ENCODE measurements at places on chromosomes 1 and 21.

DNA sequence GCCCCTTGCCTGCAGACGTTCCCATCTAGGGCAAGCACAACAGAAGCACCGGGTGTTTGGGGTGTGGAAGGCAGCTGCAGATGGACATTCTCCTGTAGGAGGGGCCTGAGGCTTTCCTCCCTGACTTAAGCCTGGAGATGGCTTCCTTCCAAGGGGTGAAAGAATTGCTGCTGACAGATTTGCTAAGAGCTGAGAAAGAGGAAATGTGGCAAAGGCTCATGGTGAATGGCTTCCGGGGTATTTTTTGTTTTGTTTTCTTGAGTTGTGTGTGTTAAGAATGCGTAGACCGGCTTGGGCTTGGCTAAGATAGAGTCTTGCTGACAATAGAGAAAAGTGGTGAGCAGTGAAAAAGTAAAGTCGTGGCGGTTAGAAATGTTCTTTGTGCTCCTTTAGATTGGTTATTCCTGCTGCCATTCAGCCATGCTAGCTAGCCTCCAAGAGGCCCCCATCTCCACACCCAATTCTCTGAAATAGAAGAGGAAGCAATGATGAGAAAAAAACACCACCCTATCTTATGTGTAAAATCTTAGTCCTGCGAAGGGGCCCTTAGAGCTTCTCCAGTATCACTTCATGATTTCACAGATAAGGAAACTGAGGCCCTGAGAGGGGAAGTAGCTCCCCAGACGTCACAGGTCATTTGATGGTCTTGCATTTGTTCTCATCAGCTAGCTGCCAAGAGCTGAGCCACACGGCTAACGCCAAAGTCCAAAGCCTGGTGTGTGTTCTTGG, 36.9 kb downstream of the EIF2D start:
- DNase-seq = no peak

- no peak for DNase-seq
These were observed 47.2 kb downstream of the SLC66A1 start for GRCh38 chr1:19359357-19359756.

- DNase-seq = no peak
These were observed 169.1 kb downstream of the NTNG1 start for GRCh38 chr1:107309962-107310361.

DNA sequence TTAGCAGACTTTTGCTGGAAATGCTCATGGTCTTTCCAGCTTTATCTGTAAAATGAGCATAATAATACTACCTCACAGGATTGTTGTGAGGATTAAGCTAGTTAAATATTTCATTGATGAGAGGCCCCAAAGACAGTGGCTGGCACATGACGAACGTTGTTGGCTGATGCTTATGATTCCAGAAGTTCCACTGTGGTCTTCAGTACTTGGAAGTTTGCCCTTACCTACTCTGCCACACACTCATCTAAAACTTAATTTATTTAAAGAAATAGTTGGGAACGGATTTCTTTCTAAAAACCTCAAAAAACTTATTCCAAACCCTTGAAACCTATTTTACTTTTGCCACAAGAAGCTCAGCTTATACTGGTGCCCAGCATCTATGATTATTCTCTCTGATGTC, 170.7 kb downstream of the DHRS3 start:
- DNase-seq = no peak

- DNase-seq = no peak
These were observed 34.8 kb downstream of the LIN9 start for GRCh38 chr1:226274138-226274537.

- no peak for DNase-seq
These were observed 159.0 kb upstream of the COL6A1 start for GRCh38 chr21:45822429-45823099.

GRCh38 chr1:153572569-153573015, 6.9 kb upstream of the S100A2 start:
- peak; percentile 74 for DNase-seq

DNA sequence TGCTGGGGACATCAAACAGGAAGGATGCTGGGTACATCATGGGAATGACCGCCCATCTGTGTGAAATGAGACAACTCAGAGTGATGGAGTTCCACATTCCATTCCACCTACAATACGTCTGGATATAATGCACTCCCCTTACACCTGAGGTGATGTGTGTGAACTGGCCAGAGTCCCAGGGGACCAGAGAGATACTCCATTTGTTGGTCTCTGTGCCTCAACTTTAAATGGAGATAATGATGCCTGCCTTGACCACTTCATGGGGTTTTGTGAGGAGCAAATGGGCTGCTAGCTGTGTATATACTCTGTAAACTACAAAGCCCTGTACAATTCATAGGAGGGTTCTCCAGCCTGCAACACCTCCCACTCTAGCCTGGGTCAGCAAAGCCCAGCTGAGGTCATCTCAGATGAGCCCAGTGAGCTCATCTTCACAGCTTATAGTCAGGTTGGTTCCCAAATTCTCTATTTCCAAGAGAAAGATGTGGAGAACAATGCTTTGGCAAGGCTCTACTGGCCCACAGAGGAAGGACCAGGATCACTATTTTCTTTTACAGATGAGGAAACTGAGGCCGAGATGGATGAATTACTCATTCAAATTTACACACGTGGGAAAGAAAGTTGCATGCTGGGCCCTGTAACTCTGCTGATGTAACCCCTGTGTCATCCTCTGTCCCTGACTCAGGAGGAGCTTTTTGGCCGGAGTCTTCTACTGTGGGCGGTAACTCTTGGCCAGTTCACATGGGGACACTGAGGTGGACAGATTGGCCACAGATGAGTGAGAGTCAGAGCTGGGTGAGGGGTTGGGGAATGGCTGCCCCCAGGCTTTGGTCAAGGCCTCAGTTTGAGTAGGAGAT, 105.6 kb upstream of the GCLM start:
- no peak for DNase-seq

DNA sequence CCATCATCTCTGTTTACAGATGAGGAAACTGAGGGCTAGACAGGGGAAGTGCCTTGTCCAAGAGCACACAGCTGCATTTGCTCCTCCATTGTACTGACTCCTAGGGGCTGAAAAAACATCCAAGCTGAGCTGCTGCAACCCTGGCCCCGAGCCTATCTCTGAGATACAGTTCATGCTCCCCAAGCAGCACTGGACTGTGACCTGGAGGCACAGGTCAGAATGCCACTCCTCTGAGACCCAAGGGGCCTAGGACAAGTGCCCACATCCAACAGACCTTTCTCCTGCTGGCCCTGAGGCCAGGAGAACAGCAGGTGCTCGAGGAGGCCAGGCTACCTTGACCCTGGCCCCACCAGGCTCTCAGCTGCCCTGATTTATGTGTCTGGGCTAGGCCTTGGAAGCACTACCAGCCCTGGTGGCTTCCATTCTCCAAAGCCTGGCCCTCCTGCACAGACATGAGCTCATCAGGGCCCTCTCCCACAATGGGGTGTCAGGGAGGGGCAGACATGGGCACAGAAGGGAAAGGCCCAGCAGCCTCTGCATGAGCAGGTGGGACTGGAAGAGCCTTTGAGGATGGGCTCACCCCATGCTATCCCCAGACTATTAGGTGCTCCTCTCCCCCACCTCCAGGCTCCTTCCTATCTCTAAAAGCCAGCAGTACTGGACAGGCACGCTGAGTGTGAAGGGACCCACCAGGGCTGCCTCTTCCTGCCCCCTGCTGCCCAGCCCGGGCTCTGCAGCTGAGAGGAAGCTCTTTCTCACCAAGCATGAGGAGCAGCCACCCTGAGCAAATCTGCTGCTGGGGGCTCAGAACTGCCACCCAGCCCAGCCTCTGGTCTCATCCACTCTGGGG, 18.8 kb downstream of the ADGRB2 start:
- peak; percentile 31 for DNase-seq

GRCh38 chr1:50378770-50379169, 44.5 kb downstream of the DMRTA2 start:
- DNase-seq = no peak

DNA sequence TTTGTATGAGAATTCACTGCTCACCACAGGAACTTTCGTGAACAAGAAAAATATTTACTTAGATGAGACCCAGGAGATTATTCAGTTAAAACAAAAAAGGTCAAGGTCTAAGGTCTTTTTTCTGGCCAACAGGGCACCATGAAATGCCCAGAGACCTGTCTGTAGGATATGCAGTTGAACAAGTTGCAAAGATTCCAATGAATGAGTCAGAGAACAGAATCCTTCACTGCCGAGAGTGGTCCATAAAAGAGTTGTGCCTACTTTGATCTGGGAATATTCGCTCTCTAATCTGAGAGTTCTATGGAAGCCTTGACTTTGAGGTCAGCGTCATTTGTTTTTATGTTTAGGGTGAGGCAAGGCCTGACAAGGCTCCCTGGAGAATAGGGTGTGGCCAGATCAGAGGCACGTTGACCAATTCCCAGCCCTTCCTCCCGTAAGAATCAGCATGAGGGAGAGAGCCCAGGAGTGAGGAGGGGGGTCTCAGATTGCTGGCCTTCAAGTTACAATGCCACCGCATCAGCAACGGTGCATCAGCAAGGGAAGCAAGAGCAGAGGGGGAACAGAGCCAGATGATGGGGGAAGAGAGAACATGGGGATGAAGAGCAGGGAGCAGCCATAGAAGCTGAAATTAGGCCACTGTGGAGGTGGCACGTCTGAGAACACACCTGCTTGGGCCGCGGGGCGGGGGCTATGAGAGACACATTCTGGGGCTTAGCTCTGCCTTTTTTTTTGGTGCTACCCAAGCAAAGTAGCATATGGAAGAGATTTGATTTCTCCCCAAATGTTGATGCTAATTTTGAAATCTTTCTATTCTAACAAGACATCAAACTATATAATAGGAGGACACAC, 206.4 kb upstream of the RAB4A start:
- no peak for DNase-seq

DNA sequence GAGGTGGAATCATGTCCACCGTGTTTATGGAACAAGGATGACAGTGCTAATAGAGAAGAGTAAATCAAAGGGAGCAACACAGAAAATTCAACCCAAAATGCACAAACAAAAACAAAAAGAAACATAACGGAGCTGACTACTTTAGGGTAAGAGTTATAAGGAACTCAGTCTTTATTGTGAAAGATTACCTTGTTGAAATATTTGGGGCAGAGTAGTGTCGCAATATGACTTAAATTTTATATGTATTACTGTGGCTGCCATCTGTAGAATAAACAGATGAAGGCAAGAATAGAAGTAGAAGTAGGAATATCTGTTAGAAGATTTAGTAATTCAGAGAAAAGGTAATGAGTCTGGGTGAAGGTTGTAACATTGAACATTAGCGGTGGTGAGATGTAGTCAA, 913.9 kb downstream of the BRINP3 start:
- DNase-seq = no peak

- DNase-seq = no peak
These were observed 24.8 kb upstream of the SLC22A15 start for GRCh38 chr1:115951560-115951959.

DNA sequence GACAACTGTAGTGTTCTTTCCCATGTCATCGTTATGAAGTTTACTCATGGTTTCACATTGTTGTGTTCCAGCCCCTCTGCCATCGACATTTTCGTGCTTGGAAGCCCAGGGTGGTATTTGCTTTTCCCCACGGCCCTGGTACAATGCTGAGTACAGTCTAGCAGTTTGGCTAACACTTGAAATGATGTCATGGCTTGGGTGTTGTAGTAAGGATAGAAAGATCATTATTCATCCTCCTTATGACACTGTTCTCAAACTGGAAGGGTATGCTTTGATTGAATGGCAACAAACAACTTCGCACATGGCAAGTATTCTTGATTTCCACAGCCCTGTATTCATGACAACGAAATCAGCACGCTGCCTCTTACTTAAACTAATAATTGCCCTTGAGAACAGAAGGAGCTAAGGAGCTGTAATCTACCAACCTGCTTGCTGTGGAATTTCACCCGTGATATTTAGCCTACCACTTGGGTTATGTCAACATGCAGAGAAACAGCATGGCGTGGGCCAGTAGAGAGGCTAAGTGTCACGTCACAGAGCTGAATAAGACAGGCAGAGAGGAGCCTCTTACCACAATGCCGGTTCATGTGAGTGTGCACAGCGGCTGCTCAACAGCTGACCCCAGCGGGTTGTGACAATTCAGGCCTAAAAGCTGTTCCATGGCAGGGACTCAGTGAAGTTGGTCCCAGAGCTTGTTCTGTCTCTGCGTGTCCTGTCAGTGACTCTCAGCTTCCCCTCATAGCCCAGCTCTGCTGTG, 73.9 kb downstream of the KCNJ6 start:
- DNase-seq = no peak

- no peak for DNase-seq
These were observed 111.2 kb downstream of the FASLG start for GRCh38 chr1:172770071-172770470.

DNA sequence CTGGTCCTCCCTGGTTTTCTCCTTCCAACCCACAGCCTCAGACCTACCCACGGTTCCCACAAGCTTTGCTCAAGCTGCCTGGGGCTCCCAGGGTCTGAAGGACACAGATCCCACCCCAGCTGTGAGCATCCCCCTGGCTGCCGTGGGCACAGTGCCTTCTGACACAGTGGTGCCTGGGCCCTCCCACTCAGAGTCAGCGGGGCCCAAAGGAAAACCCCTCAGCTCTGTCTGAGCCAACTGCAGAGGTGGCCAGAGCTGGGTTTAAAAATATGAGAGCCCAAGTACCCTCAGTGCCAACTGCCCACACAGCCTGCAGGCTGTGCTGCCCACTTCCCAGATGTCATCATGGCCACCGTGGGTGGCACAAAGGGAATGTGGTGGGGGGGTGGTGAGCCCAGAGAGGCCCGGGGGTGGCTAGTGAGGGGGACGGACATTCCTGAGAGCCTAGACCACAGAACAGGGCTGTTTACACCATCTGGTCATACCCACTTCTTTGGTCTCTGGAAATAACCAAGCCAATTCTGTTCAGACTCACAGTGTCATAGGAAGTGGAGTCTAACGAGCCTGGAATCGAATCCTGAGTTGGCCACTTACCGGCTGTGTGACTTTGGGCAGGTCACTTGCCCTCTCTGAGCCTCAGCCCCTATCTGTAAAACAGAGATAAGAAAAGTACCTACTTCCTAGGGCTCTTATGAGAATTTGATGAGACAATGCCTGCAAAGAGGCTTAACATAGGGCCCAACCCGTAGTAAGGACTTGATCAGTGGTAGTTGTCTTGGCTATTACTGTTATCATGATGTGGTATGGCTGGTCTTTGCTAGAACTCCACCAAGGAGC, 85.5 kb downstream of the CAMK2N1 start:
- no peak for DNase-seq

DNA sequence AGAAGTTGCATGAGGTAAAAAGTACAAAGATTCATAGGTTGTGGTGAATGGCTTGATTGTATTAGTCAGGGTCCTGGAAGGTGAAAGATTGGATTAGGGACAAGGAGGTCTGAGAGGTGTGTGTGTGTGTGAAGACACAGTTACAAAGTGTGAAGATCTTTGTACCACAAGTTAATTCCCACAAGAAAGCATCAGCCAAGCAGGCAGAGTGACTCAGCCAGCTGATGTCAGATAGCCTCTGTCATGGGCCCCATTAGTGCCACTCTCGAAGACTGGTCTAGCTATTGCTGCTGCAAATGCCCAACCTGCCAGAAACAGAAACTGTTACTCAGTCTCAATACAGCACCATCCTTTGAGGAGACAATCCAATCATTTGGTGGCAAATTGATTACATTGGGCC, 96.5 kb downstream of the DTL start:
- DNase-seq = no peak

DNA sequence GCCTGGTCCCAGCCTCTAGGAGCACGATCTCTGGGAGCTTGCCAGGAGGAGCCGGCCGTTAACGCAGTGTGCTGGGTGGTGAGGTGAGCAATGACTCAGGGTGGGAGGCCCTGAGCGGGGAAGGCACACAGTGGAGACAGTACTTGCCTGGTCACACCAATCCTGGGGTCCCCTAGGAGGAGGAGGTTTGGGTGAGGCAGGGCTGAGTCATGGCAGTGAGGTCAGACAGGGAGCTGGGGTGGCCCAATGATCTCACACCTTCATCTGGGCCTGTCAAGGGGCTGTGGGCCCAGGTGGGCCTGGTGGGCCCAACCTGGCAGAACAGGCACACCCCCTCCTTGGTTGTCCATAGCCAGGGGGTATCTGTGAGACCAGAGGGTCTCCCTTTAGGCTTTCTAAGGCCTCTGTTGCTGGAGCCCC, 8.6 kb upstream of the EDN2 start:
- DNase-seq = peak; percentile 66
